NCI-H2081 treated with DMSO at 0.1 percent for 48 hours (cell line): ENCODE measurements at places on chromosomes 16 and 17.

GRCh38 chr16:75379911-75380847 lies 53.1 kb downstream of the CFDP1 start:
- DNase-seq: no peak

DNA sequence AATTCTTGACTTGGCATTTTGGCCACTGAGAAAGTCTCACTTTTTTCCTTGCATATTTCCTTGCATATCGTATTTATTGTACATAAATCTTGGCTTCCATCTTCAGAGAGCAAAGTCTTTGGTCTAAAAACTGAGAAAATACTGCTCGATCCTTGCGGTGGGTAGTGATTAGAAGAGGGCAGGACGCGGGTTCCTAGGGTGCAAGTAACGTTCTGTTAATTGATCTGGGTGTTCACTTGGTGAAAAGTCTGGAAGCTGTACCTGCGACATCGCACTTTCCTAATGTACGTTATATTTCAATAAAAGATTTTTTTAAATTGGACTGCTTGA lies 758 bp upstream of the UBALD2 start:
- DNase-seq: no peak

DNA sequence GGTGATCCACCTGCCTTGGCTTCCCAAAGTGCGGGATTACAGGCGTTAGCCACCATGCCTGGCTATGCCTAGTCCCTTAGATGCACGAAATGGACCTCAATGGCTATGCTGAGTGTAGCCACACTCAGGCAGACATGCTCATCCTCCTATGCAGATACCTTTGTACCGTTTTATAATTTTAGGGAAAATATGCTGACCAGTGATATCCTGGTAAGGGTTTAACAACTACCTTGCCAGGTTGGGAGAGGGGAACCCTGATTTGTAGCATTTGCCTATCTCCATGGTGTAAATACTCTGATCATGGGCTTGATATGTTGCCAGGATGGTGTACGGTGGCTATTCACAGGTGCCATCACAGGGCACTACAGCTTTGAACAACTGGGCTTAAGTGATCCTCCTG lies 6.9 kb upstream of the SNF8 start:
- no peak for DNase-seq

GRCh38 chr17:32553168-32553567 lies 66.4 kb downstream of the CDK5R1 start:
- DNase-seq: no peak

DNA sequence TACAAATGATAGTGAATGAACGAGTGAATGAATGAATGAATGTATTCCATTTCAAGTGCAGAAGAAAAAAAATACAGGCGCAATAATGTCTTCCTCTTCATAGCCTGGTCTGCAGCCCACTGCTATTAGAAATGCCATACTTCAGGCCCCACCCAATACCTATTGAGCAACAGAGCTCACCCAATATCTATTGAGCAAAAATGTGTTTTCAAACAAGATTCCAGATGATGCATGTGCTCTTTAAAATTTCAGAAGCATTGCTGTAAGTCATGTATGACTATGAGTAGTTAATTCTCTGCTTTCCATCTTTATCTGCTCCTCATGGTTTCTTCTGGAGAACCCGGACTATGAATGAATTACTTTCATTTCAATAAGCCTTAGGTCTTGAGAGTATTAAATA lies 308.2 kb downstream of the XYLT1 start:
- no peak for DNase-seq

DNA sequence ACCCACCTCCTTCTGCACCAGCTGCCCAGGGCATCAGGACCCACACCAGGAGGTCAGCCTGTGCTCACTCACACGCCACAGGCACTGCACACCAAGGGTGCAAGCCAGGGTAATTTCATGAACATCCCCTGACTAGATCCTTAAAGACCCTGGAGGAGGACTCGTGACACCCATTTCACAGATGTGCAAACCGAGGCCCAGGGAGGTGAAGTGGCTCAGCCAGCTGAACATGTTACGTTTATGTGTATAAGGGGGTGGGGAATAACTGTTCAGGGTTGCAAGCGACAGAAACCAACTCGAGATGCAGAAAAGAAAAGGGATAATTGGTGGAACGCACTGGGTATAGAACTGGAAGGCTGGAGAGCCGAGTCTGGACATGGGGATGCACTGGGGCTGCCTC lies 138.1 kb upstream of the FOXF1 start:
- DNase-seq: no peak

- DNase-seq: no peak
Observed at GRCh38 chr16:2040041-2040786, 7.4 kb downstream of the NTHL1 start.

DNA sequence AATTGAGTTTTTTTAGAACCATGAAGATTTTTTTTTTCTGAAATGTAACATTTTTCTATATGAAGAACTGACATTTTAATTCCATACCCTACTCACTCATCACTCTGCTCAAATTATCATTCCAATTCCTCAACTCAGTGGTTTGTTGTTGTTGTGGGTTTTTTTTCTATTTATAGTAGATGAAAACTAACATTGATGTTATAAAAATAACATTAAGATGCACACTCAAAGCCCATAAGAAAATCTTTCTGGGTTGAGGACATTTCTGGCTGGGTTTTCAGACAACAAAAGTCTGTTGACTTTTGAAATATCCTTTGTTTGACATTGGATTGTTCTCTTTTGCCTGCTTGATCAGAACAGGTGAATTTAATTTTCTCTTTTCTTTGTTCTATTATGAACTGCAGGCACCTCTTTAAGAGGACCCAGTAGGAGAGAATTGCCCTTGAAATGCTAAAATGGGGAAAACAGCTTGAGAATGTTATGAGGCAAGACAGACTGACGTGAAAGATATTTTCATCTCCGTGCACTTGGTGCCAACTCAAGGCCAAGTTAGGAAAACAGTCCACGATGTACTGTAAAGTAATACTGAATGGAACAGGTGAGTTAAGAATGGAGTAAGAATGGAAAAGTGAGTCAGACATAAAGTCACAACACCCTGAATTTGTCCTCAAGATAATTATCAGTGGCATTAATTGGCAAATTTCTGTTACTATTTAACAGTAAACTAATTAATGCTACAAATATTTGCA lies 16.1 kb upstream of the ABCA5 start:
- no peak for DNase-seq

- no peak for DNase-seq
Observed at GRCh38 chr16:66070140-66070917, 296.2 kb upstream of the CDH5 start.

DNA sequence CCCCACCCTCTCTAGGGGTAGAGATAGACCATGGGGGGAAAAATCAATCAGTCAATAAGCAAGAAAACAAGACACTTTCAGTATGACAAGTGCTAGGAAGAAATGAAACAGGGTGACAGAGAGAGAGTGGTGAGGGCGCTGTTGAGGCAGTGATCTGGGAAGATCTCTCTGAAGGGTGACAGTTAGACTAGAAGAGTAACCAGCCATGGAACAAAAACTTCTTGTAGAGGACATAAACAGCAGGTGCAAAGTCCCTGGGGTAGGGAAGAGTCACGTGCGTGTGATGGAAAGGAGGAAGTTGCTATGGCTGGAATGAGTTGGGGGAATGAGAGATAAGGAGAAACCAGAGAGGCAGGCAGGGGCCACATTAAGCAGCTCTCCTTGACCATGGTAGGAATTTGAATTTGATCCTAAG lies 16.8 kb upstream of the EMP2 start:
- no peak for DNase-seq

GRCh38 chr17:73356561-73357170 lies 44.9 kb upstream of the CDC42EP4 start:
- DNase-seq: no peak

GRCh38 chr17:75371981-75372380 lies 33.5 kb downstream of the GRB2 start:
- no peak for DNase-seq

GRCh38 chr17:67053438-67054000 lies 9.2 kb downstream of the CACNG1 start:
- DNase-seq: no peak

- no peak for DNase-seq
Observed at GRCh38 chr16:31696968-31697743, 169.5 kb downstream of the AHSP start.

- DNase-seq: no peak
Observed at GRCh38 chr17:48692049-48692448, 30.3 kb downstream of the PRAC1 start.

DNA sequence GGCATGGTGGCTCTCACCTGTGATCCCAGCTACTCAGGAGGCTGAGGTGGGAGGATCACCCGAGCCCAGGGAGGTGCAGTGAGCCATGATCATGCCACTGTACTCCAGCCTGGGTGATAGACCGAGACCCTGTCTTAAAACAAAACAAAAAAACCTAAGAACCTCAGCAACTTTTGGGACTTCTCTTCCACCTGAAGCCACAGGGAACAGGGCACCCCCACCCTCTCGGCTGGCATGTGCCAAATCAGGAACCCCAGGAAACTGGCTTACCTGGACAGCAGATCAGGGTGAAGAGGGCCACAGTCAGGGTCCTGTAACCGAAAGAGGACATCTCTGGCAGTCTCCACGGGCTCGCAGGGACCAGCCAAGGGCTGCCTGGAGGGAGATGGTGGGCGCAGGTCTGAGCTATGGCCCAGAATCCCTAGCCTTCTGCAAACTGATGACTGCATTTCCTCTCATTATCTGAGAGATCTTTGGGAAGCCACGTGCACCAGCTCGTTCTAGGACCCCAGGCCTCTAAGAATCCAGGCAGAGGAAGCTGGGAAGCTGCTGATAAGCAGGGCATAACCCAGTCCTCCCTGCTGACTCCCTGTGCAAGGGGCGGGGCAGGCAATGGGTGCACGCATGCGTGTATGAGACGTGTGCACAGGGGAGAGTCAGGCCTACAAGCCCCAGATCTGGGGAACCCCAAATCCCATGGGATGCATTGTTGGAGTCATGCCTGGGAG lies 8.4 kb downstream of the PRR29 start:
- no peak for DNase-seq

DNA sequence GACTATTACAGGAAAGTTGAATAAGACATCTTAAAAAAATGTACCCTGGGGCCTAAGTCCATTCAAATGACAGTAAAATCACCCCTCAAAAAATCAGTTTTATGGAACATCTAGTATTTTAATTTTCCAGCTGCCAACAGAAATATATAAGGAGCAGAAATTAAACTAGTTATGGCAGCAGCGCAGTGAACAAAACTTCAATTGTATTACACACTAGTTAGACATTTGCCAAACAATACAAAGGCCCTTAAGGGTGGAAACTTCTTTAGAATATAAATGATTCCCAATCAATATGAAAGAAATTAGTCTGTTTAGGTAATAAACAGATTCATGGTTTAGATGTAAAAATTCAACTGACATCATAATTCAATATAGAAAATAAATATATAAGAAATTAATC lies 18.1 kb upstream of the RFFL start:
- no peak for DNase-seq

- no peak for DNase-seq
Observed at GRCh38 chr17:10666906-10667305, 9.8 kb upstream of the MYH3 start.

GRCh38 chr17:83109793-83110645 lies 30.6 kb downstream of the METRNL start:
- DNase-seq: no peak

- no peak for DNase-seq
Observed at GRCh38 chr17:49260011-49260816, 29.6 kb upstream of the PHOSPHO1 start.

DNA sequence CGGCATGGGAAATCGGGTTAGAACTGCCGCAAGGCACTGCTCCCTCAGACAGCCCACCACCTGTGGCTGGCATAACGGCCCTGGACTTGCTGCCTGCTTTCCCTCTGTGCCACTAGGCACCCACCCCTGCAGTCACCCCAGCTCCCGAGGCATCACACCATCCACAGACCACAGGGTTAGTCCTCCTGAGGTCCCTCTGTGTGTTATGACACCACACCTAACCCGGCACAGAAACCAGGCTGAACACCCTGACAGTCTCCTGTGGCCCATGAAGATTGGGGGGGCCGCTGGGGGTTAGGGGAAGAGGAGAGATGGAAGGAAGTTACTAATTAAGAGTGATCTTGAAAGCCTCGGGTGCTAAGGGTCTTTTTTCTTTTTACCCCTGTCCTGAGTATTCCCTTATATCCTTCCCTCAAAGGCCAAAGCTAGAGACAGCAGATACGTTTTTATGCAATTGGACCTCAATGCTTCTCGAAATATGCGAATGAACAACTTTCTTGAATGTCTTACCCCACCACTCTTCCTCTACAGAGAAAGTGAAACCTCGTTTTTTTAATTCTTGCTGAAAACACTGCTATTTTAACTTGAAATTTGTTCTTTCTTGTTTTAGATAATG lies 7.0 kb downstream of the CYTH1 start:
- DNase-seq: no peak

DNA sequence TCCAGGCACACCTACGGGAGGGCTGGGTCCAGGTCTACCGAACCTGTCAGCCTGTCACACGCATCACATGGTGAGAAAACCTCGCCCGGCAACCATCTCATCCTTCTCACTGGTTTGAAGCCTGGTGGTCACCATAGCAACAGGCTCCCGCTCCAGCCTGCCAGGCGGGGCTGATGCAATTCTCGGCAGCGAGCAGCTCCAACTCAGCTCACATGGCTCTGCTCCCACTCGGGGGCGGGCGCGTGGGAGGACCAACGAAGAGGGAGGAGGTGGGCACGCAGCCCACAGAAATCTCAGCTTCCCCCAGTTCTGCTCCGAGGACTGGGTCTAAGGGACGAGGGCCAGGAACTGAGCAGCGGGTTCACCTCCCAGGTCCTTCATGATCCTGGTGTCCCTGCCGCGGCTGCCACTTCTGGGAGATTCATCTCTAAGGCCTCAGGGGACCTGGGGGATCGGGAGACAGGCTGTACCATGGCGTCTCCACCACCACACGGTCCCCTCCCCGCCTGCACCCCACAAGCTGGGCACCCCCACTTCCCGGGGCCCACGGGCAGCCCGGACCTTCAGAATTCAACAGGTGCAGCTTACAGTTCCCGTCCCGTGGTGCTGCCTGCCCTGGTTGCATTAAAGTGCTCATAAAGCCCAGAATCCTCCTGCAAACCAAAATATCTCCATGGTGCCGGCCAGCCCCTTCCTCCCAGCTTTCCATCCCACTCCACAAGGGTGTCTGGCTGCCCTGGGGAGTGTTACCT lies 25.8 kb downstream of the ABR start:
- no peak for DNase-seq

DNA sequence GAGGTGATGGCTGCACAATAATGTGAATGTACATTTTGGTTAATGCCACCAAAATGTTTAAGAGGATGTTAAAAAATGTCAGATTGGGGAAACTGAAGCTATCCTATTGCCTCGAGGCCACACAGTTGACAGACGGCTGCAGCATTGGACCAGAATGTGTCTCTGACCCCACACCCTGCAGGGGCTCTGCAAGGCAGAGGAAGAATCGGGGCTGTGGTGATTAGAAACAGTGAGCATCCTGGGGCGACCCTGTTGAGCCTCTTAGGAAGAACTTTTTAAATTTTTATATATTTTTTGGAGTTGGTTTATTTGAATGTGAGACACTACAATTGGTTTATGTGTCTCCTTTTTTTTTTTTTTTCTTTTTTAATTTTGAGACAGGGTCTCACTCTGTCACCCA lies 15.0 kb upstream of the ADORA2B start:
- DNase-seq: no peak
